AG04449 (cell line): ENCODE measurements at places on chromosomes 4 and X.

GRCh38 chr4:128159967-128160366, 98.9 kb downstream of the LARP1B start:
- DNase-seq, result no peak

- DNase-seq, result no peak
Measured at GRCh38 chrX:118521435-118521834, 25.8 kb downstream of the DOCK11 start.

GRCh38 chr4:184386271-184386781, 88.0 kb downstream of the IRF2 start:
- no peak for DNase-seq

GRCh38 chr4:144174401-144175067, 34.0 kb upstream of the GYPA start:
- peak; percentile 2 for DNase-seq

DNA sequence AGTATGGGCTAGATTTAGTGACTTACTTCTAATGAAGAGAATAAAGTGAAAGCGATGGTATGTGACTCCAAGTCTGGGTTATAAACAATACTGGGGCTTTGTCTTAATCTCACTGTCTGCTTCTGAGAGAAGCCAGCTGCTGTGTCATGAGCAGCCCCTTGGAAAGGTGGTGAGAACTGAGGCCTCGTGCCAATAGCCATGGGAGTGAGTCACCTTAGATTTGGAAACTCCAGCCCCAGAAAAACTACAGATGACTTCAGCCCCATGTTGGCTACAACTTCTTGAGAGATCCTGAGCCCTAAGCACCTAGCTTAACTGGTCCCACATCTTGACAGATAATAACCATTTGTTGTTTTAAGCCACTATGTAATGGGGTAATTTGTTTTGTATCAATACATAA, 77.6 kb downstream of the CWH43 start:
- DNase-seq, result no peak

DNA sequence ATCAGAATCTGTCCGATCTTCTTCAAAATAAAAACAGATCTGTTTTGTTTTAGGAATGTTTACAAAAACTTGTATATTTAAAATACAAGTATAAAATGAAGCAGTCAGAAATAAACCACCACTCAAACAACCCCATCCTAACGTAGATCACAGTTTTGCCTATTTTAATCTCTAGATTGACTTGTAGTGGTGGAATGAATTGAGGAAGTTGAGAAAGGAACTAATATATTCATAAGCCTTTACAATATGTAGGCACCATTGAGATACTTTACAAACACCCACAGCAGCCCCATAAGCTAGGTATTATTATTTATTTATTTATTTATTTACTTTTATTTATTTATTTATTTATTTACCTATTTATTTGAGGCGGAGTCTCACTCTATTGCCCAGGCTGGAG, 52.3 kb upstream of the KLF3 start:
- DNase-seq, result no peak

DNA sequence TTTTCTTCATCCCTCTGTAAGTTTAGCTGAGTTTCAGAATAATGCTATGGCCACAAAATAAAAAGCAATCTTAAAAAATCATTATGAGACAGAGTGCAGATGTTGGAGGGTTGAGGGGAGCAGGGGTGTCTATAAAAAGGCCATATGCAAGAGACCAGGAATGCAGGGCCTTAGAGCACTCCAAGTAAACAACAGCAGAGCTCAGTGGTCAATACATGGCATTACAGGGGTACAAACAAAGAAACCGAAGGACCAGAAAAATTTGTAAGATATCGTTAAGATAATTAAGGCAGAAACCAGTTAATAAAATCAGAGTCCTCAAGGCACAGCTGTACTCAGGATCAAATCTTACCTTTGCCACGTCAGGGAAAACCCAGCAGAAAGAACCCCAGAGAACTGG, 28.4 kb upstream of the NDST3 start:
- DNase-seq, result no peak

GRCh38 chrX:23066588-23067281, 67.0 kb downstream of the DDX53 start:
- DNase-seq, result no peak

DNA sequence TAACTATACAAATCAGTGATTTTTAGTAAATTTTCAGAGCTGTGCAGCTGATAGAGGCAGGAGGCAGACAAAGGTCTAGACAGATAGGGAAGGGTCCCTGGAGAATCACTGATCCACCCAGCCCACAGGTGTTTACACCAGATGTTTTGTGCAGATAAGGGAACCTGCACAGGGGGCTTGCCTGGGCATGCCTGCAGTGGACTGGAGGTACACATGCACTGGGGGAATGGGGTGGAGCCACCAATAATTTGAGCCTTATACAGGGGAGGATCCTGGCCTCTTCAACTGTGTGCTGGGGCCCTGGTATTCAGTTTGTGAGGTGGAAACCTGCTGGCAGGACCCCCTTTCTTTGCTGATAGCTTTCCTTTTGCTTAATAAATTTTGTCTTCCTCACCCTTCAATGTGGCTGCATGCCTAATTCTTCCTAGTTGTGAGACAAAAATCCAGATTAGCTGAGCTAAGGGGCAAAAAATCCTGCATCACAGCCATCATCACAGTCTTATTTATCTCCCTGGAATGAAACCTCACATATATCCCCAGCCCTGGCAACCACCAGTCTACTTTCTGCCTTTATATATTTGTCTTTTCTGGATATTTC, 102.8 kb downstream of the KDM6A start:
- DNase-seq, result no peak

DNA sequence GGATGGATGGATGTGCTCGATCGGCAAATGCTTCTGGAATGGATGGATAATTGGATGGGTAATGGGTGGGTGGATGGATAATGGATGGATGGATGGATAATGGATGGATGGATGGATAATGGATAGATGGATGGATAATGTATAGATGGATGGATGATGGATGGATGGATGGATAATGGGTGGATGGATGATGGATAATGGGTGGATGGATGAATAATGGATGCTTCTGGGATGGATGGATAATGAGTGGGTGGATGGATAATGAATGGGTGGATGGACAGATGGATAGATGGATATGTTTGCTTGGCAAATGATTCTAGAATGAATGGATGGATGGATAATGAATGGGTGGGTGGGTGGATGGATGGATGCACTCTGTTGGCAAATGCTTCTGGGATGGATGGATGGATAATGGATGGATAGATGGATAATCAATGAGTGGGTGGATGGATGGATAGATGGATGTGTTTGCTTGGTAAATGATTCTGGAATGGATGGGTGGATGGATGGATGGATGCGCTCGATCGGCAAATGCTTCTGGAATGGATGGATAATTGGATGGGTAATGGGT, 3.8 kb upstream of the SLC25A6 start:
- DNase-seq, result no peak

DNA sequence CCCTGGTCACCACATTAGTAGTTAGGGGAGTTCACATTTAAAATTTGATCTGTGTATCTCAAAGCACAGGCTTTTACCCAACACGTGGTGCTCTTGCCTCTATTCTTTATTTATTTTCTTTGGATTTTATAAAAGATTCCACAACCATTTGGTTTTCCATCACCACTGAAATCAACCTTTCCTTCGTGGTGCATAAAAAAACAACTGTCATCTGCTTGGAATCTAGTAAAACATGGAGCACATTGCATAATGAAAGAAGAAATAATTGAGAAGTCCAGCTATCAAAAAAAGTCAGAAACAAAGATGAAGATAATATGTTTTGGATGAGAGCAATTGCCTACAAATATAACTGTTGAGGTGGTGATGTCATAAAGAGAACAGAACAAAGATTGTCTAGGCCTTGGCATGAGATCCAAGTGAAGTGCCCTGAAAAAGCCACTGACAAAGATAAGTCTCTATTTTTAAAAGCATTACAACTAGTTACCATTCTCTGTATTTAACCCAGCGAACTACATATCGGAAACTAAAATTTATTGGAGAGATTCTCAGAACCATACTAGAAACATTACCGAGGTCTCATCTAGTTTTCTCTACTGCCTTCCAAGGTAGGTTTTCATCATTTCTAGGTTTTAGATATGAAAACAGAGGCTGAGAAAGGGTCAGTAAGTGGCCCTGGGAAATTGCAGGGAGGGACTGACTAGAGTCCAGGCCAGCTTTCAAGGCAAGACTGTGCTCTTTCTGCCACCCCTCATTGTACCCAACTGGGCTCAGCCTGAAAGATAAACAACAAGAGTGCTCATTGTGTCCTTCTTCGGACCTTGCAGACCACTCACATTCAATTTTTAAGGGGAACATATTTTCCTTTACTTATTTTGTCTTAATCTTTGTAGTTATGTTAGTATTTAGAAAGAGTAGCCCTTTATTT, 127.3 kb downstream of the MAD2L1 start:
- DNase-seq, result no peak

DNA sequence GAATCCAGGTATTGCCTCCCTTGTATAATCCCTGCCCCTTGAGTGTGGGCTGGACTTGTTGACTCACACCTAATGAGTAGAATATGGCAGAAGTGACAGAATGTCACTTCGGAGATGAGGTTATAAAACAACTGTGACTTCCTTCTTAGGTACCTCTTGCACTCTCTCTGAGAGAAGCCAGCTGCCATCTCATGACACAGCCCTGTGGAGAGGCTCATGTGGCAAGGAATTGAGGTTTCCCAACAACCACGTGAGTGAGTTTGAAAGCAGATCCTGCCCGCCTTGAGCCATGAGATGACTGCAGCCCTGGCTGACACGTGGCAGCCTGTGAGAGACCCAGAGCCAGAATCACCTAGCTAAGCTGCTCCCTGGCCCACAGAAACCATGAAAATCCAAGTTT, 13.5 kb downstream of the ASB11 start:
- no peak for DNase-seq
